ENCODE measurements at places on chromosomes 12 and 14.
A peak's percentile ranks its signal among the peaks of the same experiment; 100 is the strongest.

DNA sequence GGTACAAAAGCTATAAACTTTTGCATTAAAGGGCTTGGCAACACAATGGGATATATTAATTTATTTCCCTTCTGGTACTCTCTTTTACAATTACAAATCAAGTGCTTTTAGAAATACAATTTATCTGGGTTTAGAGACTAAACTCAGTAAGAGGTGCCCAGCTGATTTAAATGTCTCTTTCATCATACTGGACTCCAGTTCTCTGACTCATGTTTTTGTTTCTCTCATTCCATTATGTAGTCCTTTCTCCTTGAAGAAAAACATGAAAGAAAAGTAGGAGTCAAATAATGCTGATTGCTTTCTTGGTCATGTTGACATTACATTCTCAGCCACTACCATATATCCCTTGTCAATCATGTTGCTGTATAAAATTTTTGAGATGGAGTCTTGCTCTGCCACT, 36.3 kb upstream of the CFL2 start:
- DNase-seq: no peak

DNA sequence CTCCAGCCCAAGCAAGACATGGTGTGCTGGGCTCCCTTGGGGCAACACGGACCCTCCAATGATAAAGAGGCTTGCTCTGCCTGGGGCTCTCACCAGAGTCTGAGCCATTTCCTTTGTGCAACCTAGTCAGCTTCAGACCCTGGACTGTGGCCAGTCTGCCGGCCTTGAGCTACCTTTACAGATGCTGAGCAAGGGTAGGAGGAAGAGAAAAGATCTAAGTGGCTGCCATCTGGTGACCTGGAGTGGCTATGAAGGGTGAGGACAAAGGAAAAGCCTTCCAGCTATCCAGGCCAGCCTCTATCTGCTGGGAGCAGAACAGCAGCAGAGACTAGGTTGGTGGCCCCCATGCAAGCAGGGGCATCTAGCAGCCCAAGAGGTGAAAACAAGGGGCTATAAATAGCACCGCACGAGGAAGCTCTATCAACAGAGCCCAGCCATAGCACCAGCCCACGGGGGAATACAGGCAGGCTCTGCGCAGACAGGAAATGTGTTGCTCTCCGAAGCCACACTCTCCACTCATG, 230.1 kb downstream of the FOXN3 start:
- DNase-seq: peak; percentile 29

DNA sequence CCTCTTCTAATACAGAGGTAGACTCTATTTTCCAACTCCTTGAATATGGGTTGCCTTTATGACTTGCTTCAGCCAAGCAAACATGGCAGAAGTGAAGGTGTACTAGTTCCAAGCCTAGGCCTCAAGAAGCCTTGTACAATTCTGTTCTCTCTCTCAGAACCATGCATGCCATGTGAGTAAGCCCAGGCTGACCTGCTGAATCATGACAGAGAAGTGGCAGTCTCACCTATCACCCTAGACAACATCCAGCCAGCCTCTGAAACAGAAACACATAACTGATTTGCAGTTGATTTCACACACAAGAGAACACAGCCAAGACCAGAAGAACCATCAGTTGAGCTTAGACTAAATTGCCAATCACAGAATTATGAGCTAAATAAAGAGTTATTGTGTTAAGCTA, 157.2 kb downstream of the GARIN6 start:
- DNase-seq: no peak

GRCh38 chr12:89276860-89277259, 75.4 kb downstream of the DUSP6 start:
- no peak for DNase-seq

DNA sequence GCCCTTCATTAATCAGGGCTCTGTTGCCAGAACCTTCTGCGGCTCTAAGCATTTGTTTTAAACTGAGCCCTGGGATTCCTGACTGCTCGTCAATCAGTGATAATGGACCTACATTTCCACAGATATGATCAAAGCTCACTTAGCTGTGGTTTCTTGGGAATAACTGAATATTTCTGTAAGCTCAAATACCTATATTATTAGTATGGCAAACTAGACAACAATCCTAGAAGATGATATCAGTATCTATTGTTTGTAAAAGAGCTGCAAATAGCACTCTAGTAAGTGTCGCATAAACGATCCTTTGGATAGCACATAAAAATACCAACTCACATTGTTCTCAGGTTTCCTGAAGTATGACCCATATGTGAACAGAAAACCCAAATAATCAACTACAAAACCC, 150.4 kb downstream of the PPM1H start:
- no peak for DNase-seq

DNA sequence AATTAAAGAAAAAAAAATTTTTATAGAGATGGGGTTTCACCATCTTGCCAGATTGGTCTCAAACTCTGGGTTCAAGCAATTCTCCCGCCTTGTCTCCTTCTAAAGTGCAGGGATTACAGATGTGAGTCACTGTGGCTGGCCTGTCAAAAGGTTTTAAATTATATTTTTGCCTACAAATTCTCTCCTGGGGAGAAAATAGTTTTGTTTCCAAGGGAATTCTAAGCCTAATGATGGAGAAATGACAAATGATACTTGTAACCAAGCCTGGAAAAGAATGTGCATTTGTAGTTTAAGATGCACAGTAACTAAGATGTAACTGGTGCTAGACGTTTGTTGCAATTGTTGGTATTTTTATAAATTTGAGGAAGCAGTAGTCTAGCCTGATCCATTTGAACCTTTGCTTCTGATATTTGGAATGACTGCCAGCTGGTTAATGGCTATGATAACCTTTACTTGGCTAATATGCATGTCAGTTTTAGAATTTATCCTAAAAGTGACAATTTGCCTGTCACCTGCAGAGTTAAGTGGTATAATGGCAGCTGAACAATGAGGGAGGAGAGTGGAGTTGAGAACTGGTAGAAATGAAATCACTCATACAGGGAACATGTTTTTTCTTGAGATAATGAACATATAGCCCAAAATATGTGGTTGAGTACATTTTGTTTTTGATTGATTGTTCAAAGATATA, 148.0 kb downstream of the FUT8 start:
- no peak for DNase-seq

Measured in GM12865 (cell line).